ENCODE measurements at places on chromosomes 3 and 15.

DNA sequence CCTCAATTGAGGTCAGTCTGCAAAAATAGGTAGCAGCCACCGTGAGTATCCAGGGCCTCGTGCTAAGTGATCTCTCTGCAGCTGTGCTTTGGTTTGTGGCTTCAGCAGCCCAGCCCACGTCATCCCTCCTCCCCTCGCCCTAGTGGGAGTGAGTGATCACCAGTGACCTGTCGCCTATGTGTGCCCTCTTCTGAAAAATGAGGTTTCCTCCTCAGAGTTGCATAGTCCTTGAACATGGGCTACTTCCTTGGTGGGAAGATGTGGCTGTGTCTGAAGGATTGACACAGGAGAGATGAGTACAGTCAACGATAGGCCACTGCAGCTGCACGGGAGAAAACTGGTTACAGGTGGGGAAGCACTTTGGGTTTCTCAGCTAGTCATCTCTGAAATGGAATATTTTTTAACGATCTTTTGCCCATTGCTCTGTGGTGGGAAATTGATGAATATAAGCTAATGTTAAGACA is 144.8 kb upstream of the BHLHE40 start:
- no peak for DNase-seq

GRCh38 chr3:188383748-188384147 is 229.8 kb downstream of the LPP start:
- no peak for DNase-seq

- DNase-seq: no peak
These were observed 34.3 kb downstream of the TLE3 start for GRCh38 chr15:70063261-70063925.

DNA sequence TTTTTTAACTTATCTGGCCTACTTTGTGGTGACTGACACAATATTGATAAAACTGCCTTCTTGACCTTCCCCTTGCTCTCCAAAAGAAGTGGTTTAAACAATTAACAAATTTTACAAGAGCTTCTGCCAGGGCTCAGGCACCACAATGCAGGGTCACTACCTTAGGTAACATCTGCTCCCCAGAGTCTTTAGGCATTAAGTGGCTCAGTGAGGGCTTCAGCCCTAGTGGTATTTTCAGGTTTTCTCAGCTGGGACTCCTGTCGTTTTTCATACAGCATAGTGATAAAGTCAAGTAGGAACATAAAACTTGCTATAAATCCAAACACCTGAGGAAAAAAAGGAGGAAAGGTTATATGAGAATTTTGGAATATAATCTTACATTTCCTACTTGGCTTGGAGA is 18.9 kb downstream of the CMTM6 start:
- DNase-seq: no peak
